ENCODE measurements at places on chromosomes 13 and 19.

GRCh38 chr13:68358294-68358705 is 1128.2 kb upstream of the PCDH9 start:
- no peak for DNase-seq

DNA sequence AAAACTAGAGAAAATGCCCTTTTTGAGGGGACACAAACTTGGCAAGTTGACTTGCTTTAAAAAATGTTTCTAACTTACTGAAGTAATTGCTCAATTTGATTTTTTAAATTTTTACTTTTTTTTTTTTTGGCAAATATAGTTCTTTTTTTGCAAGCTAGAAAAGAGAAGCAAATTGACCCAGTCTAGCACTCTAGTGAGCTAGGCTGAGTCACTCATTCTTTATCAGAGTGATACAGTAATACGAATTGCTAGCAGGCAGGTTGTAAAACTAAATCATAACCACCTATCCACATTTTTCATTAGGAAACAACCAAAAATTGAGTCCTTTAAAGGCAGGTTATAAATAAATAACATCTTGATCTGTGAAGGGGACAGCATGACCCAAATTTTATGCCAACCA is 51.9 kb upstream of the C1QTNF9 start:
- no peak for DNase-seq

GRCh38 chr13:34300559-34300958 is 482.6 kb downstream of the RFC3 start:
- no peak for DNase-seq

DNA sequence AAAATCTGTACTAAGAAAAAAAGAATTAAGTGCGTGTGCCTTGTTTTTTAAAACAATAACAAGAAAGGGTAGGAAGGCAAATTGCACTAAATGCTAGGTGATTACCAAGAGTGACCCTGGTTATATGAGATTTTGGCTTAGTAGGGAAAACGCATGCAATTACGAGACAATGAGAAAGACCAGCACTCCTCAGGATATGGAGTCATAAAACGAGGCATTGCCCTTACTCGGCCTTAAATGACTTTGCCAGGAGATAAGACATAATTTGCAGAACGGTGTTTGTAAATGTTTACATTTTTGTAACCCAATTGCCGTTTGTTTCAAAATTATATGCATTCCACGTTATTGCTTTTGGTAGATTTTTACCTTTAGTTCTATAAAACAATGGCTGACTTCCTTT is 179.8 kb downstream of the RBM26 start:
- DNase-seq = no peak

DNA sequence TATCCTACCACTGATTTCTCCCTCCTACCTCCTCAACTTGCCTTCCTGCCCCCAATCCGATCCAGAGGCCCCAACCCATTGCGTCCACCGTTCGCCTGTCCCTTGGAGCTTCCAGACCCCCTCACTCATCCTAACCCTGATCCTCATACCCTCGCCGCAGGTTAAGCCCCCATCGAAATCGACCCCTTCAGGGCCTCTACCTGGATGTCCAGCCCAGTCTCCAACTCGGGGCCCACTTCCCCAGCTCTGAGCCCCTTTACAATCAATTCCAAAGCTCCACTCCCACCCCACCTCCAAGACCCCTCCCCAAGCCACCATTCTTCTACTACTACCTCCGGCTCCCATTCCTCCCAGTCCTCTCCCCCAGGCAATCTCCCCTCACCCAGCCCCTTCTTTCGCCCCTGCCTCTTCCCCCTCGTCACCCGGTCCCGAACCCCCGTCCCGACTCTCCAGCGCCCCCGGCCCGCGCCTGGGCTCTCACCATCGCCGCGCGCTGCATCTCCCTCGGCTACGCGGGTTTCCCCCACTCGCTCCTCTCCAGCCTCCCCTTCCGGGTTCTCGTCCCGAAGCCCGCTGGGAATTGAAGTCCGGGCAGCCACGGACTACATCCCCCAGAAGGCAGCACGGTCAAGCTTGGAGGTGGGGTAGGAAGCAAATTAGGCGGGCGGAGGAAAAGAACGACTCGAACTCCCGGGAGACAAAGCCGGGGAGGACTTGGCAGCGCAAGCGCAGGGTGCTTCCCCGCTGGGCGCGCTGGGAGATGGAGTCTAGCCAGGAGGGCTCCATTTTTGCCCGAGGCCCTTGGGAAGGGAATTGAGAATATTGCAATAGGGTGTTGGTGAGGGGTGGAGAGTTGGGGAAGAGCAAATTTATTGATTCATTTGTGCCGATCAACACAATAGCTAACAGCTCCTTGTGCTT is at the start of gene FBXO46:
TSS of gene FBXO46 (minus strand) at position 529 of the 921 bp plus-strand sequence. CDS start 17,401 bp downstream, outside the sequence.
- peak; percentile 93 for DNase-seq

DNA sequence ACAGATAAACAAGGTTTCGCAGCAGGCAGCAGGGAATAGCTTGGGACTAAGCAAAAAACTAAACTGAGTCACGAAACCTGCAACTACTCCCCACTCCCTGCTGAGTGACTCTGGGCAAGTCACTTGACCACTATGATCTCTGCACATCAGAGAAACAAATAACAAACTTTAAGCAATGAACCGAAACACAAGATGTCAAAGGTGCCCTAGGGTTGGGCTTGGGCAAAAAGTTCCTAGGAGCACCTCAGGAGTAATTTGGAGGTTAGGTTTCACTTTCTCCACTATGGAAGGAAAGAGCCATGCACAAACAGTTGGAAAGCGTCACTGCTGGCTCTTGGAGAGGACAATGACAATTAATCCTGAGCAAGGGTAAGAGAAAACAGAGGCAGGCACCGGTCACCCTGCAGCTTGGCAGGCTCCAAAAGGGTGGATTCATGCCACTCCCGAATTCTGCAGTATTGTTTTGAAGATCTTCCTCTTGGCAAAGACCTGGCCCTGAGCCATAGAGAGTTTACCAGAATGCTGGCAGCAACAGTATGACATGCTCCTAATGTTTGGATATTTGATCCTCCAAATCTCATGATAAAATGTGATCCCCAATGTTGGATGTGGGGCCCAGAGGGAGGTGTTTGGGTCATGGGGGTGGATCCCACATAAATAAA is 60.3 kb downstream of the CRYL1 start:
- no peak for DNase-seq

- DNase-seq = no peak
These were observed 43.2 kb downstream of the ARHGEF7 start for GRCh38 chr13:111158136-111158805.

DNA sequence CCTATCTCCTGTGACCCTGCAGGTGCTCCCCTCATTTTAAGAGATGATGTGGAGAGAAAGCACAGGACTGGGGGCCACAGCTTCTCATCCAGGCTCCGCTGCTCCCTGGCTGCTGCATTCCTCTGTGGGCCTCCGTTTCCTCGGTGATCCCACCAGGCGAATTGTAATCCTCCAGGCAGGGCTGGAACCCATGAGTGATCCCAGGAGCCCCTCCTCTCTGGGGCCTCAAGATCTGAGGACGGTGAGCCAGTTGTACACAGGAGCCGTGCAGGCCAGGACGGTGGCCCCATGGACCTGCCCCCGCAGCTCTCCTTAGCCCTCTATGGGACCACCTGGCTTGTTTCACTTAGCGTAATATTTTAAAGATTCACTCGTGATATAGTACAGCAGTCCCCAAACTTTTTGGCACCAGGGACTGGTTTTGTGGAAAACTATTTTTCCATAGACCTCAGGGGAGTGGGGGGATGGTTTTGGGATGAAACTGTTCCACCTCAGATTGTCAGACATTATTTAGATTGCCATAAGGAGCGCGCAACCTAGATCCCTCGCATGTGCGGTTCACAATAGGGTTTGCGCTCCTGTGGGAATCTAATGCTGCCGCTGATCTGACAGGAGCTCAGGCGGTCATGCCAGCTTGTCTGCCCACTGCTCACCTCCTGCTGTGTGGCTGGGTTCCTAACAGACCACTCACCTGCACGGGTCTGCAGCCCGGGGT is 5.6 kb downstream of the FFAR3 start:
- DNase-seq = no peak

DNA sequence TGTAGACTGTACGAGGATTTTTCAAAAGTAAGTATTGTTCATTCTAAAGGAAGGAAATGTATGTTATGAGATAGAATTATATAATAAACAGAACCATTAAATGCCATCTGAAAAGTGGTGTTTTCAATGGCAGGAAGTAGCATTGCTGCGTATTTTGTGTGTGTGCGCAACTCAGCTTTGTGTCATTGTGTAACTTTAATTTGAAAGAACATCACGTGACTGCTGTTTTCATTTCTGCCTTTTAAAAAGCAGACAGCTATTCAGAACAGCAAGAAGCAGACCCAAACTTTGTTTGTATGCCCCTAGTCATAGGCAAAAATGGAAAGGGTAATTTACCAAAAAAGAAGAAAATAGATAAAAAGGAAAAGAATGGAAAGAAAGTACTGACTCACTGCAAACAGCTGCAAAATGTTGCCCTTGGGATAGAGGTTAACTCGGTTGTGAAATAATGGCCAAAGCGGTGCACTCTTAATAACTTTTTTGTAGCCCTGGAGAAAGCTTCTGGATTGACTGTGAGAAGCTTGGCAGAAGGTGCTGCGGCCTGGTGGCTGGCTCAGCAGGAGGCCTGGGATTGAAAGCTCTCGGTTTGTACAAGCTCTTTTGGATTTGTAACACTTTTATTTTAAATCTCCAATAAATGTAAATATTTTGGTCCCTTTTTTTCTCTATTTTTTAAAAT is 97.3 kb downstream of the GGACT start:
- no peak for DNase-seq

GRCh38 chr19:3411636-3412035 is 45.3 kb downstream of the NFIC start:
- no peak for DNase-seq

- no peak for DNase-seq
These were observed 180.7 kb downstream of the MTUS2 start for GRCh38 chr13:29000826-29001225.

GRCh38 chr13:99809926-99810325 is 161.6 kb downstream of the ZIC5 start:
- no peak for DNase-seq

DNA sequence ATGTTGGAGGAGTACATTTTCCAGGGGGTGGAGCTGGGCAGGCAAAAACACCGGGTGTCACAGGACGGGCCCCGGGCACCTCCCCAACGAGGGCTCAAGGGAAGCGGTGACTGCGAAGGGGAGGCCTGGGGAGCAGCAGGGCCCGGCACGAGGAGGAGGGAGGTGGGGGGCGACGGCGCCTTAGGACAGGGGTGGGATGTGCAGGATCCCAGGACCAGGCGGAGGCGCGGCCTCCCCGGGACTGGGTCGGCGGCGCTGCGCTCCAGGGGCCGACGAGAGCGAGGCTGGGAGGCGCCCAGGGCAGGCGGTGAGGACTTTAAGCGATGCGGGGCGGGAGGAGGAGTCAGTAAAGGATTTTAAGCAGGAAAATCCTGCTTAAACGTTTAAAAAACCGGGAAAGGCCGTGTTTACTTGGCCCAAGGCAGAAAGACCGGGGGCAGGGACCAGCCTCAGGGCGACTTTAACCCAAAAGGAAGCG is 427 bp downstream of the ZNF160 start:
- DNase-seq = peak; percentile 26

DNA sequence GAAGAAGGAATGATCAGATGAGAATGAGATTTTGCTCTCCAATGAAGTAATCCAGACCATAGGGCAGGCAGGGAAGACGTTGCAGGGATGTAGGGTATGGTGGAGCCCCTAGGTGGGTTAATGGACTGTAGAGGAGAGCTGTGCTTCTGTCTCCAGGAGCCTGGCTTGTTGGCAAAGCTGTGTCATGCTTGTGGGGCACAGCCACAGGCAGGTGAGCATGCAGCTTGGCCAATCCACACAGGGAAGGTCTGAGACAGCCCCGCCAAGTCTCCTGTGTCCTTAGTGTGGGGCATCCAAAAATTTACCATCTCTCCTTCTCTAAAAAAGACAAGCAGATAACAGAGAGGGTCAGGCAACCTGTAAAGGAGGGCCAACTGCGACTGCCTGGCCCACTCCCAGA is 71.4 kb upstream of the FLT1 start:
- DNase-seq = no peak

DNA sequence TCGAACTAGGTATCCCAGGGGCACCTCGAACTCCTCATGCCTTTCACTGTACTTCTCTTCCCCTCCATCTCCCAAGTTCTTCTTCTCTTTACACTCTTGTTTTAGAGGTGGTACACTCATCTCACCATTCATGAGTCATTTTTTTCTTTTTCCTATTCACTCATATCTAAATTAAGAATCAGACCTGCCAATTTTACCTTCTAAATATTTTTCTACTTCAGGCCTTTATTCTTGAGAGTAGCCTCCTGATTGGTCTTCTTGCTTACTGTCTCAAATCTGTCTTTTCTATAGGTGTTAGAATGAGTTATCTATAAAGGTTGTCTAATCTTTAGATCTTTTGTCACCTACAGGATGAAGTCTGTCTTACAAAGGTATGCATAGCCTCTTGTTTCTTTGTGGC is 20.7 kb downstream of the TDRD3 start:
- no peak for DNase-seq

- DNase-seq = no peak
These were observed 85.1 kb upstream of the MAB21L1 start for GRCh38 chr13:35561540-35561939.

- no peak for DNase-seq
These were observed 202.3 kb upstream of the KLHL1 start for GRCh38 chr13:70310396-70311119.

DNA sequence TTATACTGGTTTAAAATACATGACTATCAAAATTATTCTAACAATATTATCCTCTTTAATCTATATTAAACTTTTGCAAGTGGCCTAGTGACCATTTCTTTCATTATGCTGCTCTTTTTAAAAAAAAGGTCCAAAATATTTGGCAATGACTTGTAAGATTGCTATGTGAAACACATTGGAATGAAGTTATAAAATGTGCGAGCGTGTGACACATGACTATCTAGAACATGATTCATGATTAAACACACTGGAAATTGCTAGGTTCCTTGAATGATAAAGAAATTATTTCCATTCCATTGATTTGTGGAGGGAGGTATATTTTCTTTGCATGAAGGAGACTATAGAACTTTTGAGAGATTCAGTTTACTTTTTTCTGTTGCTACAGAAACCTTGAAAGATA is 739.1 kb downstream of the DIAPH3 start:
- no peak for DNase-seq

DNA sequence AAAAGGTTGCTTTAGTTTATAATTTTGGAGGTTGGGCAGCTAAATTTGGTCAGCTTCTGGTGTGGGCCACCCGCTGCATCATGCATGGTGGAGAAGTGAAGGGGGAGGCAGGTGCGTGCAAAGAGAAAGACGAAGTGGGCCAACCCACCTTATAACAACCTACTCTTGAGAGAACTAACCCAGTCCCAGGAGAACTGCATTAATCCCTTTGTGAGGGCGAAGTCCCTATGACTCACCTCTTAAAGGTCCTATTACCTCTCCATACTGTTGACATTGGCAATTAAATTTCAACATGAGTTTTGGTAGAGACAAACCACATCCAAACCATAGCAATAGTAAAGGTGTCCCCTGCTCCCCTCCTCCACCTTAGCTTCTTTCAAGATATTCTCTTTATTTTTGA is 7.7 kb upstream of the FGF9 start:
- no peak for DNase-seq
